ENCODE measurements at places on chromosomes 7 and 10.

DNA sequence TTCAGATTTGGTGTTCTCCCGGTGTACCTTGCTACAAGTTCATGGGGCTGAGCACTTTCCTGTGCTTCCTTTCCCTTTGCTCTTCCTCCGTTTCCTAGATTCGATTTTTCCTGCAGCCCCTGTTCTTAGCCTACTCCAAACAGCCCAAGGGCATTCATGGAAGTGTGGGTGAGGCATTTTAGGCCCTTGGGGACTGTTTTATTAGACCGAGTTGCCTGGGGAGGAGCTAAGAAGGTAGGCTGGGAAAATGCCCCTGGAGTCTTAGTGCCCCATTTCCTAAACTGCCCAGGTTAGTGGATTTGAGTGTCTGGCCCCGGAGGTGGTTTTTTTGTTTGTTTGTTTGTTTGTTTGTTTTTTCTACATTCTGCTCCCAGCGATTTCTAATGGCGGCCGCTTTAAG is 1.8 kb downstream of the LRMDA start:
- DNase-seq, result no peak

DNA sequence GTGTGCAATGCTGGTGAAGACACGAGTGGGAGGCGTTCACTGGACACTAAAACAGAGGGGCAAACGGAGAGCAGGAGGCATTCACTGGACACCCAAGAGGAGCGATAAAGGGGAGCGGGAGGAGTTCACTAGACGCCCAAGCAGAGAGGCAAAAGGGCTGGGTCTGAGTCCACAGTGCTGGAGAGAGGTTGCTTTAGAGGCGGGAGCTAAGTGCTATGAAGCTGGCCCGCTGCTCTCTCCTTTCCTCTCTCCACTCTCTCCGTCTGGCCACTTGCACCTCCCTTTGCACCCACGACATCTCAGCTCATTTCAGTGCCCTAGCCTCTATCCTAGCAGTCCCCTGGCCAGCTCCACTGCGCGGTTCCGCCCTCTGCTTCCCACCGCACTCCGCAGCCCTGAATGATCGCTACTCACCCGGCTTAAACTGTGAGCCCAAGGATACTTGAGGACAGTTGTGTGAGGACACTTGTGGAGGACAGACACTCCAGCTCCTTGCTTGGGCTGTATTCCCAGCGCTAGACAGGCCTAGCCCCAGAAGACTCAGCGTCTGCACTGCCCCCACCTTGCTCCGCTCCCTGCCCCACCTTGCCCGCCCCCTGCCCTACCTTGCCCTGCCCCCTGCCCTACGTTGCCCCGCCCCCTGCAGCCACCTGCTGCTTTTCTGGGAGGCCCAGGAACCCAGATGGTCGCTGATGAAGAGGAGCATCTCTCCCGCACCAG is 78.8 kb upstream of the CPXM2 start:
- no peak for DNase-seq

GRCh38 chr10:80156216-80156615 is 23.7 kb downstream of the PLAC9 start:
- DNase-seq, result no peak

DNA sequence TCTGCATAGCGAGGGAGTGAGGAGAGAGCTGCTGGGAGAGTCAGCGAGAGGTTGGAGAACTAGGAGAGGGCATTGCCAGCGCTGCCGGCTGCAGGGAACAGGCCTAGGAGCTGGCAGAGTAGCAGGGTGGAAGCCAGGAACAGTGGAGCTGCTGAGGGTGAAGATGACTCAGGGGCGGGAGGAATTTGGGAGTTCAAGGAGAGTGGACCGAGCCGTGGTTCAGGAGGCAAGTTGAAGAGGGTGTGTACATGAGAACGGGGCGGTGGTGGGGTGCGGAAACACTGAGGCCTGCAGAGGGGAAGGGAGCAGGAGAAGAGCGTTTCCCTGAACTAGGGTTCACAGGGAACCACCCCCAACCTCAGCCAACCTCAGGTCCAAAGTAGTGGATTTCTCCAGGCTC is 31.5 kb downstream of the HIF1AN start:
- DNase-seq, result no peak

DNA sequence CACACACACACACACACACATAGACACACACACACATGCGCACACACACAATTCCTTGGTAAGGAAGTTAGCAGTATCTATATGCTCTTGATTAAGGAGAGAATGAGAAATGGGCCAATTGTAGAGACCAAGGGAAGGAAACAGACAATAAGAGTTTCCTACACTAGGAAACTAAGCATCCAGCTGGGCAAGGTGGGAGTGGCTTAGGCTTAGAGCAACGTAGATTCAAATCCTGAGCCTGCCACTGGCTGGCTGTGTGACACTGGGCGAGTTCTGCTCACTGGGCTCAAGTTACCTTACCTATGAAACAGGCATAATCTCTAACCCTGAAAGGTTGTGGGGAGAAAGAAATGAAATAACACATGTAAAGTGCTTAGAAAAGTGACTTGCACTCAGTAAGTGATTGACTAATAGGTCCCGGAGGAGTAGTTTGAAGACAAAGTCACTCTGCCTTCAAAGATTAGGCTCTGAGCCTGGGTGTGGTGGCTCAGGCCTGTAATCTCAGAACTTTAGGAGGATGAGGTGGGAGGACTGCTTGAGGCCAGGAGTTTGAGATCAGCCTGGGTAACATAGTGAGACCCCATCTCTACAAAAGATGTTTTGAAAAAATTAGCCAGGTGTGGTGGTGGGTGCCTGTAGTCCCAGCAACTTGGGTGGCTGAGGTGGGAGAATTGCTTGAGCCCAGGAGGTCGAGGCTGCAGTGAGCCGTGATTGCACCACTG is 701.4 kb downstream of the PARD3 start:
- DNase-seq, result no peak

GRCh38 chr10:10967029-10967428 is 50.6 kb upstream of the CELF2 start:
- DNase-seq, result no peak

All from Panc1 (cell line).